ENCODE measurements at places on chromosomes 4 and X.
A peak's percentile ranks its signal among the peaks of the same experiment; 100 is the strongest.

GRCh38 chr4:41989994-41990364 lies 351 bp upstream of the SLC30A9 start:
- DNase-seq = no peak

DNA sequence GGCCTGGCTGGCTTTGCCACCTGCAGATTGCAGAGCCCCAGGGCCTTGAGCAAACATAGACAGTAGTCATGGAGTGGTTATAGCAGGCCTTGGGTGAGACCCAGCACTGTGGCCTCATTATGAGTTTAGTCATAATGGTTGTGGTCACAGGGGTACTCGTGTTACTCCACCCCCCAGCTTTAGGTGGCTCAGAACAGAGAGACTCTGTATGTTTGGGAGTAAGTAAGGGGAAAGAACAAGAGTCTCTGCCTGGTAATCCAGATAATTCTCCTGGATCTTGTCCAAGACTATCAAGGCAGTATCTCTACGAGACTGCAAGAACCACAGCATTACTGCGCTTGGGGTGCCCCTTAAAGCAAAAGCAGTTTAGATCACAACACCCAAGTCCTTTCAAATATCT lies 62.3 kb upstream of the SCRG1 start:
- no peak for DNase-seq

DNA sequence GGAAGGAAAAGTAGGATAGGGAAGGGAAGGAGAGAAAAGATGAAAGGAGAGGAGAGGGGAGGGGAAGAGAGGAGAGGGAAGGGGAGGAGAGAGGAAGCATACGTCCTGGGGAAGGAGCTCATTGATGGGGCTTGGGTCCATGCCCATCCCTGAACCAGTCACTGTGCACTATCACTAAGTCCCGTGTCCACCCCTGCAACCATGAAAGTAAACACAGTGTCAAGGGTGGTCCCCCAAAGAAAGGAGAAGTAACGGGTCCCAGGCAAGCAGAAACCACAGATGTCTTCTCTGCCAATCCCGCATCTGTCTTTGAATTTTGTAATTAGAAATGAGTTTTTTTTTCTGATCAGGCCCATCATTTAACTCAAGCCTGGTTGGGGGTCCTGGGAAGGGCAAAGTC lies 55.2 kb downstream of the LGI2 start:
- no peak for DNase-seq

DNA sequence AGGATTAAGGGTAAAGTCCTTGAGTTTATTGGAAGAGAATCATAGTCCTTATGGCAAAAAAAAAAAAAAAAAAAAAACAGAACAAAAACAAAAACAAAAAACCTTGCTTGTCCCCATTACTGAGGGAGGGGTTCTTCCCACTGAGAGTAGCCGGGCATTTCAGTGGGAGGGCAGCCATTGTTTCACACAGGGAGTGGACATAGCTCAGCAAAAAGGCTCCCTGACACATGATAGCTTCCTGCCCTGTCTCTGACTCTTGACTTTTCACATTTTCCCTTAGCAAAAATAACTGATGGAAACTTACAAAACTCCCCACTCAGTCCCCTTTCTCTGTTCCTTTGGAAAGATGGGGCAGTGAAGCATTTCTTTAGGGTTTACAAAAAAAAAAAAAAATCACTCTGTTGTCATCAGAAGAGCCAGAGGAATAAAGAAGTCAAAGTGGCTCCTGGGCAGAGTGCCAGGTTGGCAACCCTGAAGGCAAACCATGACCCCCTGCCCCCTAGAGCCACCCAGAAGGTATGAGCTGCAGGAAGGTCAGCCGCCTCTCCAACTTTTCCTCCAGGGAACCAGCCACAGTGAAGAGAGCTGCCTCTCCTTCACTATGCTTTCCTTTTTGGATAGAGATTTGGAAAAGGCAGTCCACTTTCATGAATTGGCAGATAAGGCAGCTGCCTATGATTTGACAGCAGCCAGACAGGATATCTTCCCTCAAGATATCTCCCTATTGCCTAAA lies 170.6 kb downstream of the KDR start:
- DNase-seq = no peak

GRCh38 chr4:173526027-173526482 lies 4.0 kb downstream of the HAND2 start:
- DNase-seq = no peak

GRCh38 chr4:176762661-176763308 lies 29.9 kb downstream of the VEGFC start:
- no peak for DNase-seq

DNA sequence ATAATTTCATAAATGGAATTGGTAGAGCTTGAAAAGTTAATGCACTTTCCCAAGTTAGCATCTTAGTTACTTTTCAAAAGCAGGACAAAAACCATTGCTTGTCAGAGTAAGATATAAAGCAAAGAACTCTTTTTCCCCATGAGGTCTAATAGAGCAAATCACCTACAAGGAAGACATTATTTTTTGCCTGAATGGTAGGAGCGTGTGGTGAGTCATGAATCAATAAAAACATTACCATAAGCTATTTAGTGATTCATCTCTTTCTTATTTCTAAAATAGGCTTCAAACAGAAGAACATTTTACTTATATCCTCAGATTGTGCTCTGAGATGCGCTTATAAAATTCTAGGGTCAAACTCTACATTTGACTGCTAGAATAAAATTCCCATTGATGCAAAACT lies 109.4 kb upstream of the GPRIN3 start:
- DNase-seq = no peak

DNA sequence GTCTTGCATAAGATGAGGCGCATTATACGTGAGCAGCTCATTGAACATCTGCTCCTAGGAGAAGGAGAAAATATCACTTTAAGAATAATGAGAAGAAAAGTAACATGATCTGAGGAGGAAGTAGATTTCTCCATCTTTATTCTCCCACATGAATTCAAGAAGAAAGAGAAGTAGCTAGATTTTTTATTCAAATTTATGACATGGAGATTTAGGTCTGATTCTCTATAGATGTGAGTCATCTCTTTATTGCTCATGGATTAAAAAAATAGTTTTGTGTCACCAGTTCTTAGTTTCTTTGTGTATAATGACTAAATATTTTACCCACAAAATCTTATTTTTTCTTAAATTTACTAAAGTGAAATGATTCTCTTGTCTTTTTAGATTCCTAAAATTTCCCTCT lies 40.4 kb downstream of the HPGDS start:
- DNase-seq = no peak

- no peak for DNase-seq
Observed at GRCh38 chr4:25531272-25531671, 124.4 kb upstream of the SLC34A2 start.

GRCh38 chrX:69229436-69229835 lies 64.2 kb upstream of the PJA1 start:
- DNase-seq = no peak

DNA sequence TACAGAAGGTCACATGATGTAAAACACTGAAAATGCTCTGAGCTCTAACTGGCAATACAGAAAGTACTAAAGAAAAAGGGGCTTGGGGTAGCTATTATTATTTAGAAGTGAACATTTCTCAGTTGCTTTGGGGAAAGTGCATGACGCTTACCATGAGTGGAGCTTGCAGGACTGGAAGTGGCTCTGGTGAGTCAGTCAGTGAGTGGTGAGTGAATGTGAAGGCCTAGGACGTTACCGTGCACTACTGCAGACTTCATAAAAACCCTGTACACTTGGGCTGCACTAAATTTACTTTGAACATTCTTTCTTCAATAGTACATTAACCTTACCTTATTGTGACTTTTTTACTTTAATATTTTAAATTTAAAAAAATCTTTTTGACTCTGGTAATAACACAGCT lies 89.3 kb upstream of the ENPP6 start:
- no peak for DNase-seq

DNA sequence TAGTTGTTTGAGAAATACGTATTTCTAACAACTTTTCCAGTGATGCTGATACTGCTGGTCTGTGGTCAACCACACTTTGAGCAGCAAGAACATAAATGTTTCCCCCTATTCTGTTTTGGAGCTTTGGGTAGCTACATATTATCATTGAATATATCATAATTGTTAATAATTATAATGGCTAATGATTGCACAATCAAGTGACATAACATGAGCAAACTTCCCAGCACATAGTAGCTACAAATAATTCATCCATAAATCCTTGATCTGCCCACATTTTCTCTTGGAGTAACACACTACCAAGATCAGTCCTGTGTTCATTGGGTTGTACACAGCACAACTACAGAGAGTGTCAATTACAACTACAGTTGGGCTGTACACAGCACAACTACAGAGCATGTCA lies 436.3 kb upstream of the MAGEB18 start:
- DNase-seq = no peak

DNA sequence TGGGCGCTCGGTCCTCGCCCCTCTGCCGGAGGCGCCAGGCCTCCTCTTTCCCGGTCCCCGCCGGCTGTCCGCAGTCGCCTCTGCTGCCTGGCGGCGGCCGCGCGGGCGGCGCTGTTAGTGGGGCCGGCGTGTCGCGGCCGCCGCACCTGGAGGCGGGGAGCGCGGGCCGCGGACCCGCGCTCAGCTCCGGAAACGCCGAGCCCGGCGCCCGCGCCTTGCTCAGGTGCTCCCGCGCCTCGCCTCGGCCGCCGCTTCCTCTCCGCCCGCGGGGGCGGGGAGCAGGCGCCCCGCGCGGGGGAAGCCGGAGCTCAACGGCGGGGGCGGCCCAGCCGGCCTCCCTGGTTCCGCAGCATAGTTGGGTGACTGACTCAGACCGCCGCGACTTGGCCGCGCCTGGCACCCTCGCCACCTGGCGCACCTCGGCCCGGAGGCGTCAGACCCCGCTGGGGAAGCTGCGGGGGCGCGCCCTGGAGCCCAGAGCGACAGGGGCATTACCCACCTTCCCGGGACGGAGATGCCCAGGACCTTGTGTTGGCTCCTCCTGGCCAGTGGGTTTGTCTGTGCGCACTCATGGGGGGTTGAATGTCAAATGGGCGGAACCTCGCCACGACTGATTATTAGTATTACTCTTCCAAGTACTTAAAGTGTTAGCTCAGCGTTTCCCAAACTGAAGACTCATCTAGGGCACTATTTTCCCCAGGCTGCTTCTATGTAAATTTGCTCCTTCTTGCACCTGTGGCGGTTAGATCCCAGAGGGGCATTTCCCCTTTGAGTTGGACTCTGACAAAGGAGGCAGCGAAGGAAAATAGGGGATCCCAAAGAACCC lies at the start of gene ARAP2:
Gene ARAP2, minus strand, starts transcription at position 258 of the 826 bp plus-strand sequence. CDS start 15,028 bp downstream, outside the sequence.
- peak; percentile 41 for DNase-seq

GRCh38 chrX:16191605-16192004 lies 24.3 kb downstream of the MAGEB17 start:
- DNase-seq = no peak

GRCh38 chr4:177109769-177110168 lies 199.9 kb upstream of the NEIL3 start:
- no peak for DNase-seq

GRCh38 chr4:28948501-28948900 lies 1771.7 kb upstream of the PCDH7 start:
- DNase-seq = no peak

GRCh38 chr4:83561381-83561780 lies 25.5 kb downstream of the GPAT3 start:
- no peak for DNase-seq

GRCh38 chrX:46635186-46635585 lies 61.6 kb downstream of the CHST7 start:
- no peak for DNase-seq

DNA sequence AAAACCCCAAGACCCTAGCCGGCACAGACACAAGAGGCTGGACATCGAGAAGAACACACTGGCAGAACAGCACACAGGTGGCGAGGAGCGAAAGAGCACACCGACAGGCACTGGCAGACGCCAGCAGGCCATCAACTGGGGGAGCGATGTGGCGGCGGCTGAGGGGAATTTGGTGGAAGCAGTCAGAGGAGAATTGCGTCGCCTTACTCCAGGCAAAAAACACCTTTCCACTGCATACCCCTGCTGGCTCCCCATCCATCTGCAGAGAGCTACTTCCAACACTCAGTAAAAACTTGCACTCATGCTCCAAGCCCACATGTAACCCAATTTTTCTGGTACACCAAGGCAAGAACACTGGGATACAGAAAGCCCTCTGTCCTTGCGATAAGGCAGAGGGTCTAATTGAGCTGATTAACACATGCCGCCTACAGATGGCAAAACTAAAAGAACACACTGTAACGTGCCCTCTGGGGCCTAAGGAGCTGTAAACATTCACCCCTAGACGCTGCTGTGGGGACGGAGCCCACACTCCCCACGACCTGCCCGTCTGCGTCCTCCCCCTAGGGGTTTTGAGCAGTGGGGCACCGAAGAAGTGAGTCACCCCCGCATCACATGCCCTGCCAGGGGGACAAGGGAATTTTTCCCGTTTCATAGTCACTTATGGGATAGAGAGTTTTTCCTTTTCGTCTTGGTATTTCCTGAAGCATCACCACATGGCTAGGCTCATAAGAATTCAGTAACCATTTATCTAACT lies 262.3 kb downstream of the KCTD8 start:
- DNase-seq = no peak

DNA sequence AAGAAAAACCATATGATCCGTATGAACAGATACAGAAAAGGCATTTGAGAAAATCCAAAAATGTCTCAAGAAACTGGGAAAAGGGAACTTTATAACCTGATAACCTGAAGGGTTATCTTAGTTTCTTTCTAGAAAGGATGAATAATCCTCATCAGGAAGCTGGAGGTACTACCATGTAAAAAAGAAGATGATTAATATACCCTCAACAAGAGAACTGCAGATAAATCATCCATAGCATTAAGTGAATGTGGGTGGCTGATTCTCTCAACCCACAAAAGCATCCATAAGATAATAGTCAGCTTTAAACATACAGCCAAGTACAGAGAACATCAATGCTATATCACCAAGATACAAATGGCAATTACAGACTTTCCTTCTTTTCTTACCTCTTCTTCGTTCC lies 26.4 kb downstream of the ANAPC10 start:
- no peak for DNase-seq

DNA sequence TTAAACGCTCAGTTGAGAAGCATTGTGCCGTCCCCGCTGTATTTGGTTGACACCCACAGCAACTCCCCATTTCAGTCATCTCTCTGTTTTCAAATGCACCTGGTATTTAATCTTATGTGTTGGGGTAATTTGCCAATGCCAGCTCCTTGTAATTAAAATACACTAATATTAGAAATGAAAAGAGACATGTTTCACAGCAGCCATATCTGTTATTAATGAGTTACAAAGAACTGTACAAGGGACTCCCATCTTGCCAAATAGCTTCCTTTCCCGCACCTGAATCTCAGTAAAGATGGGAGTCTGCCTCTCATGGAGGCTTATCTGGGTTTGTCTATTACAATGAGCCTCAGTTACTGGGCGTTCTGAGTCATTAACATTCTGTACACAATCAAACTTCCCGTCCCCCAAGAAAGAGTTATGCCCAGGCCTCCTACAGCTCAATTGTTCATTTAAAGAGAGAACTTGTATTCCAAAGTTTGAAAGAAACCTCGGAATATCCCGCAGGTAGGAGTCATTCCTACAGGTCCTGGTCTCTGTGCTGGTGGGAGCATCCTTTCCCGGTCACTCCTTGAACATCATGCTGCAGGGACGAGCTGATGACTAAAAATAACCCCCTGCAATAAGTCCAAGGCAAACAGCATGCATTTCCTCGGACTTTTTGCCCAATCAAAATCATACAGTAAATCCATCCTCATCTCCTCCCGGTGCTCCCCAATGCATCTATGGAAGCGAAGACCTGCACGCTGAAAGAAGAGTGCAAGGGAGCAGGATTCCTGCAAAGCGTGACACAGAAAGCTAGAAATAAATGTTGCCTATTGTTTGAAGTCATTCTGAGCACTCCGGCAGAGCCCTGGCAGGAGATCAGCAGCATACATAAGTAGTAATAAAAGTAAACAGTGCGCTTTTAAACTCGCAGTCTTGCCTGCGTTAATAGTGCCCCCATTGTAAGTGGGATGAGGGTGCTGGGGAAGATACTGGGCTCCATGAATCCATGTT lies 926 bp downstream of the NDP start:
- no peak for DNase-seq
